Stimulated activated CD4-positive, alpha-beta T cell treated with anti-CD3 and anti-CD28 coated beads, TNF-alpha, amount 100 ng/mL, for 4 hours (primary cell): ENCODE measurements at places on chromosomes 11 and 22.

DNA sequence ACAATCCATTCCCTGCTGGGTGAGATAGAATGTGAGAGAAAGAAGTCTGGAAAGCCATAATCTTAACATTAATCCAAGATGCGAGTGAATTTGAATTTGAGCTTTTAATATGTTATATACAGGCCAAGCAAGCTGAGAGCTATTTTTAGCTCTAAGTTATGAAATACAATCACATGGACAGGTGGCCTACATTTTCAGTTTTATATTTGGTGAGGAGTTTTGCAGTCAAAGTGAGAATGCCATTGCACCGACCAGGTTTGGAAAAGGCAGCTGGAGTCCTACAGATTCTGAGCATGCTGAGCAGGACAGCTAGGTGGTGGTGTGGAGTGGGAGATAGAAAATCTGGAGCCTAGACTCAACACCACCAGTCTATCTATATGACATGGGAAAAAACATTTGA lies 12.0 kb downstream of the OR5B21 start:
- DNase-seq: no peak

GRCh38 chr11:79388201-79388600 lies 52.6 kb downstream of the TENM4 start:
- no peak for DNase-seq

- no peak for DNase-seq
These were observed 11.6 kb upstream of the RTN4R start for GRCh38 chr22:20279662-20280134.

- no peak for DNase-seq
These were observed 100.0 kb downstream of the TMEM135 start for GRCh38 chr11:87137711-87138110.

GRCh38 chr11:47355283-47356128 lies 3.0 kb upstream of the MYBPC3 start:
- DNase-seq: no peak

DNA sequence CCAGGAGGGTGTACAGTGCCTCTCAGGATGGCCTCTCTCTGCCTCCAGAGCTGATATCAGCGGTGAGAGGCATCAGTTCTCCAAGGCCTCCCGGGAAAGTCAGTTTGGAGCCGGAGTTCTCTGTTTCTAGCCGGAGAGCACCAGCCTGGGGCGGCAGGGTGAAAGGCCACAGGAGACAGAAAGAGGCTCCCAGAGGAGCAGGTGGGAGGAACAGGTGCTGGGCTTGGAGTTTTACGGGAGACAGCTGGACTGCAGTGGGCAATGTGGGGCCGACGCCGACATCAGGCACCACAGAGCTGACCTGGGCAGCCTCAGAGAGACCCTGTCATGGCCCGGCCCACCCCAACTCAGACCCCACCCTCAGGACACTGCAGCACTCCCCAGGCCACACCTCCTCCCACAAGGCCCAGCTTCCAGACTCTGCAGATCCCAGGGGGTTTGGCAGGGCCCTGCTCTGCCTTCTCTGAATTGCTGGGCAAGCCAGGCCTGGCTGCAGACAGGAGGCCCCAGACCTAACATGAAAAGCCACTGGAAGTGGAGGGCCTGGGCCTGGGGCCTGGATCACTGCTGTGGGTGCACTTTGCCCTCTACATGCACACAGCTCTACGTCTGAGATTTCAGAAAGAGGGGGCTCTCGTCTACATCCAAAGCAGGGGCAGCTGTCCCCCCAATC lies 885.6 kb downstream of the BRD1 start:
- no peak for DNase-seq

DNA sequence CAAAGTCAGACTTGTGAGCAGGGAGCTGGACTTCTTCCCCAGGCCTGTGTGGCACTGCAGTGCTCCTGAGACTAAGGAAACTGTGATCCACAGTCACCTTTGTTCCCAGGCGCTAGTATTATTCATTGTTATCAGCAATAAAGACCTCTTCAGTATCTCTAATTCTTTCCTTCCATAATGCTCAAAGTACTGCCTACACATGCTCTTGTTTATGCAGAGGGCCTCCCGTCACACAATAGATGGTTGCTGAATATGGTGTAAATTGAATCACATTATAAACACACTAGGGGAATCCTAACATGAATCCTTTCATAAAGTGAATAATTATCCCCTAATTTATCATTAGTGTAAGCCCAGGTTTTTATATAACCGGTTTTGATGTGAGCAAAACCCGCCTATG lies 493.3 kb downstream of the BUD13 start:
- no peak for DNase-seq

DNA sequence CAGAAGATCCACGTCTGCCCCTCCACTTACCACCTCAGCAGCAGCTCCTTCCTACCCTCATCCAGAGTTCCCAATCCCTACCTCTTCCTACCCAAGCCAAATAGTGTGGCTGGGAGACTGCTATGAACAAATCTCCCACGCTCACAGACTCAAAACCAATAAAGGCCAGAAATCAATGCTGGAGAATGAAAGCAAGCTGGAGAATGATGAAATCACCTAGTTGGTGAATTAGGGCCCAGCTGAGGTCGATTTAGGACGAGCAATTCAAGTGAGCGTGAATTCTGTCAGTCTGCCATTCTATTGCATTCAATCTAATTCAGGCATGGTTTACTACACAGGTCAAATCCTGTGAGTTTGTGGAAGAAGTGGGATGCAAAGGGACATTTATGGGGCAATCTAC lies 22.5 kb downstream of the COMMD9 start:
- DNase-seq: no peak

GRCh38 chr11:12358302-12359188 lies 18.8 kb upstream of the PARVA start:
- DNase-seq: no peak

DNA sequence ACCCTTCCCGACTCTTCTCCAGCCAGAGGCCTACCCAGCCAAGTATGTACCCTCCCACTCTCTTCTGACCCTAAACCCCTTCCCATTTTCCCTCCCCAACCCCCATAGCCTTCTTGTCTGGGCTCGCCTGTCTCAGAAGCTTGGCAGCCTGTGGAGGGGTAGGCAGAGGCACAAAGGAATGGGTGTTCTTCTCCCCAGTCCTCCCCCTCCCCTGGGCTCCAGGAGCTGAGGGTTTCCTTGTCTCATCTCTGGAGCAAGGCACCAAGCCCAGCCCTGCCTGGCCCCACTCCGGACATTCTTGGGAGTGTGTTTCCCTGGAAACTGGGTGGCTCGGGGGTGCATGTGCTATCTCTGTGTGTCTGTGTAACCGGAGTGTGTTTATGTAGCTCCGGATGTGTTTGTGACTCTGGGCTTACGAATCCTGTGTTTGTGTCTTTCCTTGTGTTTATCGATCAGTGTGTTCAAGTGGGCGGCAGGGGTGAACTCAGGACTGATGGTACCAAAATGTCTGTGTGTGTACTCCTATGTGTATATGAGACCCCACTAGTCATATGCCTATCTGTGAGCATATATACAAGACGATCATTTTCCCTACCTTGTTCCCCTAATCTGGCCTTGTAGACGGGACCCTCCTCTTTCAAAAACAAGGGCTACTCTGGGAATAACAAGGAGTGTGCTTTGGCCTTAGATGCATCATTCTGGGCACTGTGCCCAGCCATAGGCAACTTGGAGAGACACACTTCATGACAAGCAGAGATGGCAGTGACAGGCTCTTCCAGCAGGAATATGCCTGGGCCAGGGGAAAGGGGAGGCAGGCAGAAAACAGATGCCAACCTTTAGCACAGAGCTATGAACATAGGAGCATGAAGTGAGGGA lies 10.9 kb downstream of the PHLDB1 start:
- no peak for DNase-seq

- no peak for DNase-seq
These were observed 378.4 kb upstream of the PITPNB start for GRCh38 chr22:28297504-28297903.

DNA sequence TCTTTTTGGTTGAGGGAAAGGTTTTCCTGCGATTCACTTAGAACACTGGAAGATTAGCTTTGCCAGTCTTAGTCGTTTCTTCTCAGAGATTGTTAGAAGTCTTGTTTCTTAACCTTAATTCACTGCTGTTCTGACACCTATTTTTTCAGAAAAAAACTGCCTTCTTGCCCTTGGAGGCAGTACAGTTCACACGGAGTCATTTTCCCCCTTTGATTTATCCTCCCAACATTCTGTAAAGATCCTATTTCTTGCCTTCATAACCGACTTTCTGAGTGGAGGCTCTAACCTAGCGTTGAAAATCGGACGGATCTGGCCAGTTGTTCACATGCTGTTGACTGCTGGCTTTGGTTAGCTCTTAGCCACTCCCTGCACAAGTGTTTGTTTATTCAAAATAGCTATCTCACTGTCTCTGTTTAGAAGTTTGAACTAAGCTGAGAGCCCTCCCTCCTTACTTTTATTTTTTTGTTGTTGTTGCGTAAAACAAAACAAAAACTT lies 737 bp downstream of the BCL2L13 start:
- DNase-seq: no peak

- DNase-seq: no peak
These were observed 4.6 kb downstream of the ATF4 start for GRCh38 chr22:39524753-39525657.

DNA sequence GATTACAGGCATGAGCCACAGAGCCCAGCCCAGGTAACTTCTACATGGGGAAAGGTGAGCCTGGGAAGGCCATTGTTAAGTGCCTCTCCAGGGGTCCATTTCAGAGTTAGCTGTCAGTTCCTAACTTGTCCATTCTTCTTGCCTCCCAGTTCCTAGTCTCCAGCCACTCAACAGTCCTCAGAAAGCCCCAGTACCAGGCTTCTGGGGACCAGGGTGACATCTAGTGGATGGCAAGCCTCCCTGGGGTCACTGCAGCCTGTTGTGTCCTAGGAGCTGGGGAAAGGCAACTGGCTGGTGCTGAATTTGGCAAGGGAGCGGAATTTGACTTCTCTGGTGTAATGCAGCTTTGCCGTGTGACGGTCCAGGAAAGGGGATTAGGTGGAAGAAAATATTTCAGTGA lies 2.1 kb downstream of the LGALS12 start:
- no peak for DNase-seq

- no peak for DNase-seq
These were observed 33.7 kb upstream of the TH start for GRCh38 chr11:2205214-2205720.

DNA sequence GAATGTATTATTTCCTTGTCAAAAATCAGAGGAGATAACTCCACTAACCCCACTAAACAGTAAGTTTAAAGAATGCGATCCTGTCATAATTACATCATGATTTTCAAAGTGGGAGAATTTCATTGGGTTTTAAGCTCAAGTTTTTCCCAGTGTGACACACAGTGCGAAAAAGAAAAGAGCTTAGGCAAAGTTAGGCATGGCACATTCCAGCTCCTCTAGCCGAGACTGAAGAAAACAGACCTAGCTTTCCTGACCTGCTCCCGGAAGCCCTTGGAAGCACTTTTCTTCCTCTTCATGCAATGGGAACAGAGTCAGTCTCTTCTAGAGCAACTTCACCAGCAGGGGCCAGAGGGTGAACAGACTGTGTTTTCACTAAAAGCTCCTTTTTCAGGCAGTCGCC lies 76.6 kb upstream of the AKIP1 start:
- DNase-seq: no peak

DNA sequence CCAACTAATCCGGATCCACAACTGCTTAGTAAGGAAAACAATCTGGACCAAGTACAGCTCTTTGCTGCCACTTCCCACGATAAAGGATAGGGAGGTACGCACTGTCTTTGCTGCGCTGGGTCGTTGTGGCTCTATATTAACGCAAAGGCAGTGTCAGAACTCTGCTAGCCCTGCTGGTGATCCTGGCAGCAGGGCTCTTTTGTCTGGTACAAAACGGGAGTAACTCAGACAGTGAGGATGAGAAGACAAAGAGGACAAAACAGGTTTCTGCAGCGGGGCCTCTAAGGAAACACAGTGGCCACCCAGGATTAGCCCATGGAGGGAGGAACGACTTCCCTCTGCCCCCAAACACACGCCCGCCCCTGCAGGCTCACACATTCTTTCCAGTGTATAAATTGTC lies 26.1 kb downstream of the GAL start:
- no peak for DNase-seq

DNA sequence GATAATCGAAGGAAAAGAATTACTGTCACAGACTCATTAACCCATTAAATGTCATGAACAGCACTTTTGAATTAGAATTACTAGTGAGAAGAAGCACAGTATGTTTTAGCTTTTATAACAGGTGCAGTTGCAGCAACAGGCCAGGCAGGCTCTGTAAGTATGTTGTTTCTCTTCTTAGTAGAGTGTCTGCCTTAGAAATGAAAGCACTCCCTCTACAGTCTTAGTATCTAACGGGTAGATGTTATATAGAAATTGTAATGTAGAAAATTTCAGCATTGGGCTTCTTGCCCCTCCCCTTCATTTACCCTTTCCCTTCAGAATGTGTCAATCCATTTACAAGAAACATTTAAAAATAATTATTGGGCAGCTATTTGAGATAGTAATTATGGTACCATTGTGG lies 87.4 kb downstream of the HIPK3 start:
- no peak for DNase-seq

DNA sequence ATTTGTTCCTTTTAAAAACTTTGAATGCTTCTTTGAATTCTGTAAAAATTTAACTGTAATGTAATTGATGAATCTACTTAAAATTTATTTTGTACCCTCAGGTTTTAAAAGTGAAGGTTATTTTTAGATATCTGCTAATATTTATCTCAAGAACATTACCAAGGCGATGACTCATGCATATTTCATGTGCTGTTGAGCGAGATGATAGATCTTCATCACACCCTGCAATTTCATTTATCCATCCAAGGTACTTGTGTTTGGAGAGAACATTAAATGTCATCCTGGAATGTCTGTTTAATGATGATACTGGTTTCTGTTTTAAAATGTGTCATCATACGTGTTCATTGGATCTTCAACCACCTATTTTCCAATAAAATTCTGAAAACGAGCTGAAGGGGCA lies 6.7 kb upstream of the OOSP4A start:
- DNase-seq: no peak

GRCh38 chr11:36874291-36874690 lies 276.3 kb upstream of the RAG2 start:
- DNase-seq: no peak

- DNase-seq: no peak
These were observed 566.1 kb downstream of the BRD1 start for GRCh38 chr22:49261616-49262015.

- no peak for DNase-seq
These were observed 44.4 kb upstream of the ANO1 start for GRCh38 chr11:70033711-70034070.

DNA sequence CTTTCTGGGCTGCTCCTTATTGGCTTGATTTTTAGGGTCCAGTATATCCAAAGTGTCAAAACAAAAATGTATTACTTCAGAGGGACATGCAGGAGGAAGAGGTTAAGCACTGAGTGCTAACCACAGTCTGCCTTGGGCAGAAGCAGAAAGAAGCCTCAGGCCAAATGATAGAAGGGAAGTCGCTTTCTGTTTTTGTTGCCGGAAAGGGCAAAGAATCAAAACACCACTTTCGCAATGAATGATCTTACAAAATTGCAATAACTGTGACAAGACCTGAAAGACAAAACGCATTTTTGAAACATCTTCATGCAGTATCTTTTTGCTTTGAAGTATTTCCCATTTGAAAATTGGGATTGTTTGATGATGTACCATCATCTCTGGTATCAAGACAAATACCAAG lies 70.1 kb upstream of the PICALM start:
- DNase-seq: no peak

- no peak for DNase-seq
These were observed 74.9 kb downstream of the SMCO4 start for GRCh38 chr11:93468290-93468689.
